ENCODE measurements at places on chromosomes 6 and 20. TPM values are rescaled to one million over a fixed set of nuclear protein-coding genes. Genes with fewer than 3 reads are reported as not detected.

GRCh38 chr6:89133981-89134380 lies 11.9 kb upstream of the PM20D2 start:
- no peak for DNase-seq

DNA sequence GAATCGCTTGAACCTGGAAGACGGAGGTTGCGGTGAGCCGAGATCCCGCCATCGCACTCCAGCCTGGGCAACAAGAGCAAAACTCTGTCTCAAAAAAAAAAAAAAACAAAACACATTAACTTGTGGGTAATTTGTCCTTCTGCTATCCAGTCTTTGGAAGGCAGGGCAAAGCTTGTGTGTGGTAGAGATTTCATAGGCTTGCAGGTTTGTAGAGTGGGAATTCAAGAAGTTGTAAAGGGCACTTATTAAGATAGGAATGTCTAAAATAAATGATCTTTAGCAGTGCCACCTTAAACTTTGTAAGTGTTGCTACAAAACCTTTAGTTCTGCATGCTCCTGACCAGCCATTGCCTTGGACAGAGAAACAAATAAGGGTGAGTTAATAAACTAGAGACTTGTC lies 8.4 kb downstream of the VAPB start:
- no peak for DNase-seq

DNA sequence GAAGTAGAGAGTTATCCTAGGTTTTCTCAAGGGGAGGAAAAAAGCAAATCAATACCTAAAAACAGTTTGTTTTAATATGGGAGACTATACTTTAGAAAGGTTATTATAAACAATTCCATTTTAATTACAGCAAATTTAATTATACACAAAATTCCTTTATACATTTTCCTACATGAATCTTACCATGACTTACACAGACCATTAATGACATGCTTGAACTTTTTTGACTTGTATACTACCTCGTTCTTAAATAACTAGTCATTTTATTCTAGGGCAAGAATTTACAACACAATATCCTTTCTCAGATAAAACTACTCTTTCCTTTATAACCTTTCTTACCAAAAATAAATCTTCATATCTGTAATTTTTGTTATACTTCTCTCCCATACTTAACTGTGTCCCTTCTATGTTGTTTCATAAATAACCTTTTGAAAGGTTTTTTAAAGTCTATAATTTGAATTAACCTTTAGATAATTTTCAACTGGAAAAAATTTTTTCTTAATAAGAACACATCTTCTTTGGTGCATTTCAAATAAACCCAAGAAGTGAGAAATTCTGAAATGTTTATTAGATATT lies 729.4 kb downstream of the TENT5A start:
- DNase-seq: no peak

- no peak for DNase-seq
These were observed 280.5 kb downstream of the SYNE1 start for GRCh38 chr6:152356662-152357061.

DNA sequence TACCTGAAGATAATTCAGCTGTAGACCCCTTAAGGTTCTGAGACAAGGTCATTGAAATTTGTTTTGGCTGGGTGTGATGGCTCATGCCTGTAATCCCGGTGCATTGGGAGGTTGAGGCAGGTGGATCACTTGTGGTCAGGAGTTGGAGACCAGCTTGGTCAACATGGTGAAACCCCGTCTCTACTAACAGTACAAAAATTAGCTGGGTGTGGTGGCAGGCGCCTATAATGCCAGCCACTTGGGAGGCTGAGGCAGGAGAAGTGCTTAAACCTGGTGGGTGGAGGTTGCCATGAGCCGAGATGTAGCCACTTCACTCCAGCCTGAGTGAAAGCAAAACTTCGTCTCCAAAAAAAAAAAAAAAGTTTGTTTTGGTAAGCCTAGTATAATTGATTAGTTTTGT lies 11.0 kb downstream of the SRSF3 start:
- no peak for DNase-seq

DNA sequence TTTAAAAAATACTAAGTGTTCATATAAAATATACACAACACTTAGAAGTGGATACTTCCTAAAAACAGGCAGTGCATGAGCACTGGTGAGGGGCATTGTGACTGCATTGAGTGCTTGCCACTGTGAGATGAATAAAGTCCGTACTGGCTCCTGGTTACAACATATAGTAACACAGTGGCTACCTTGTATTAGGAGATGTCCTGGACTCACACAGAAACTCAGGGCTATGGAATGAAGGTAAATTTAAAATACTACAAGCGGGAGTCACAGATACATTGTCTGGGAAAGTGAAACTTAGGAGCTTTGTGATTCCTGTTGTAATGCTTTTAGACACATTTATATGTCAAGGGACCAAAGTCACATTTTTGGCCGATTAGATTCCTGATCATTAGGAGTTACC lies 36.5 kb upstream of the HLA-G start:
- DNase-seq: no peak

DNA sequence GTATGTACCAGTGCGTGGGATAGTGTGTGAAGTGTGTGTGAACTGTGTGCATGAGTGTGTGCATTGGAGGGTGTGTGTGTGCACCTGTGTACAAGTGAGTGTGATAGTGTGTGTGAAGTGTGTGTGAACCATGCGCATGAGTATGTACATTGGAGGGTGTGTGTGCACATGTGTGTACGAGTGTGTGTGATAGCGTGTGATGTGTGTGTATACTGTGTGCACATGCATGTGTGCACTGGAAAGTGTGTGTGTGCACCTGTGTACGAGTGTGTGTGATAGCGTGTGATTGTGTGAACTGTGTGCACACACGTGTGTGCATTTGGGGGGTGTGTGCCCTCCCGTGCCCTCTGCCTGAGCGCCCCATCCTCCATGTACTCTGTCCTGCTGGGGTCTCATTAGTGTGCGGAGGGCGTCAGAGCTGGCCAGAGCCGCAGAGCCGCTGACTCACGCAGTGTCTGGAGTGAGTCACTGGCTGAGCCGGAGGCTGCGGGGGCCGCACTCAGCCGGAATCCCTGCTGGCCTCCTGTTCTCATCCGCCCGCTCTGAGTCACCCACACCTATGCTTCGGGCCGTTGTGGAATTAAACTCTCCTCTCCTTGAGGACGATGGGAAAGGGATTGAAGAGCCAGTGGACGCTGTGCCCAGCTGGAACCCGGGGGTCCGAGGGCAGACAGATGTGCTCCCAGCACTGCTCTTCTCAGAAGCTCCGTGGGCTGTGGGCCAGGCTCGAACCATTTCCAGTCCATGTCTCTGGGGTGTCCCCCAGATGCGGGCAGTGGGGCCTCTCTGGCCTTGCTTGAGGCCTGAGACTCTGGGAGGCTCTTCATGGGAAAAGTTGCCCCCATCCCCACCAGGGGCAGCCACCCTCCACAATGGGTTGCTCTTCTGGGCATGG lies 27.3 kb upstream of the STX16 start:
- DNase-seq: peak; percentile 65

- DNase-seq: no peak
These were observed 28.8 kb downstream of the SNAP25 start for GRCh38 chr20:10247440-10247839.

GRCh38 chr20:50267041-50267865 lies 76.6 kb downstream of the CEBPB start:
- DNase-seq: no peak

DNA sequence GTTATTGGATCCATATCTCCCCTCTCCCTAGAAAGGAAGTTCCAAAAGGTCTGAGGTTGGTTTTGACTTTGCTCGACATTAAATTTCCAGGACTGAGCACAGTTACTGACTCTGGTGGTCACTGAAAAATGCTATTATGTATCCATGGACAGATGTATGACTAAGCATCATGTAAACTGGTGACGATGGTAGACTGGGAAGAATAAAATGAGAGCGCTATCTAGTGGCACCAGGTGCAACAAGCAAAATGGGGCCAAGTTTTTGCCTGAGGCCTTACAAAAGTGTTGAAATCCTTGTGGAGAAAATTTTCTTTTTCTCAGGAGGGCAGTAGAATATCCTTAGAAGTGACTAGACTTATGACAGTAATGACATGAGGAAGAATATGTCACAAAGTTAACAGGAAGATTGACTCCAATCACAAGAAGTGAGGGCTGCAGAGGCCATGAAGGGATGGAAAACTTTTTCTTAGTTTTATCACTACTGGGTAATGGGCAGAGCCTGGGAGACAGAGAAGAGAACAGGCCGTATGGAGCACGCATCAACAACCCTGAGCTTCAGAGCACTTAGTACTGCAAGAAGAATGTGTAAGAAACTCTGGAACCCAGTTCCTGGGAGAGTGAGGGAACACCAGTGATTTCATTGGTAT lies 88.9 kb upstream of the ELOVL5 start:
- peak; percentile 42 for DNase-seq

DNA sequence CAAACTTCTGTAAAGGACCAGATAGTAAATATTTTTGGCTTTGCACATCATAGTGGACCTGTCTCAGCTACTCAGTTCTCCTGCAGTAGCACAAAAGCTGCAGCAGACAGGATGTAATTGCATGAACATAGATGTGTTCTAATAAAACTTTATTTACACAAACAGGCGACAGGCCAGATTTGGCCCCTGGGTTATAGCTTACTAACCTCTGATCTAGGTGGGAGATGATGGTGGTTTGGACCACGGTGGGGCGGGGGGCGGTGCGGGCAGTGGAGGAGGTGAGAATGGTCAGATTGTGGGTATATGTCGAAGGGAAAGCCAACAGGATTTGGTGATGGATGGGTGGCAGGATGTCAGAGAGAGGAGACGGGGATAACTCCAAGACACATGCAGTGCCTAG lies 196.3 kb downstream of the ZMYND8 start:
- DNase-seq: no peak

DNA sequence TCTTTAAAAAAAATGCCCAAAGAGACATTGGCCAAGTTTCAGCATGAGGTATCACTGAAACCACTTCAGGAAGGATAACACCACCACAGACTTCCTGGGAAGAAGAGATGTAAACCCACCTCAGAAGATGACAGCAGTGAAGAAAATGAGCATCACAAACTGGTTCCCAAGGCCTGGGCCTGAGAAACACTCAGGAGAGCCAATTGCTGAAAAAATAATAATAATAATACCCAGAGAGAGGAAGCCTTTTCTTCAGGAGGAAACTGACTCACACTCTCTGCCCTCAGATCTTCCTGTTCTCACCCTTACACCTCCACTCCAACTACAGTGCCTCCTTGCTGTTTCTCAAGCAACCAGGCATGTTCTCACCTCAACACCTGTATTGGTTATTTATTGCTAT lies 68.1 kb upstream of the MAFB start:
- DNase-seq: no peak

- peak; percentile 82 for DNase-seq
These were observed at the start of gene SIRPB2 for GRCh38 chr20:1491281-1491840. Gene SIRPB2, minus strand, starts transcription at chr20:1491420. Its CDS starts 61 bp downstream, at chr20:1491359.

GRCh38 chr20:8431538-8432434 lies 299.7 kb downstream of the PLCB1 start:
- DNase-seq: no peak

DNA sequence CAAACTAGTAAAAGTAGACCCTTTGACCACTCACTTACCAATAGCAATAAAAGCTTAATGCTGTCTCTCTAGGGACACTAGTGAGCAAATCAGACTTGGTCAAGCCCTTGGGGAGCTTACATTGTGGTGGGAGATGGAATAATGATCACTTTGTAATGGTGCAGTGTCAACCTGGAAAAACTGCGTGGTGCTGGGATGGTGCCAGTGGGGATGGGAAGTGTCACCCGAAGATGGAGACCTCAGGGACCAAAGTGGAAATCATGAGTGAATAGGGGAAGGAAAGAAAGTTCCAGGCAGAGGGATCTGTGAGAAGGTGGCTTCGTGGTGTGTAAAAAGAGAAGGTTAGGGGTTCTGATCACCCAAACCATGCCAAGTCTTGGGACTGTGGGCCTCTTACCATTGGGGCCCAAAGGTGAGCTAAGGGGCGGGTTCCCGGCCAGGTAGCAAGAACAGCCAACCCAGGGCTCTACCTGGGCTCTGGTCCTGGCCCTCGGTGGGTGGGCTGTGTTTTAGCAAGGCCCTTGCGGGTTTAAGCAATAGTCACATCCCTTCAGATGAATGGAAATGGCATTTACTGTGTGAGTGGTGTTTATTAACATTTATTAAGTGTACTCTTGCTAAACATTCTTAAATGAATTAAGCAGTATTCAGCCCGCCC lies 15.5 kb downstream of the DYNLRB1 start:
- no peak for DNase-seq

DNA sequence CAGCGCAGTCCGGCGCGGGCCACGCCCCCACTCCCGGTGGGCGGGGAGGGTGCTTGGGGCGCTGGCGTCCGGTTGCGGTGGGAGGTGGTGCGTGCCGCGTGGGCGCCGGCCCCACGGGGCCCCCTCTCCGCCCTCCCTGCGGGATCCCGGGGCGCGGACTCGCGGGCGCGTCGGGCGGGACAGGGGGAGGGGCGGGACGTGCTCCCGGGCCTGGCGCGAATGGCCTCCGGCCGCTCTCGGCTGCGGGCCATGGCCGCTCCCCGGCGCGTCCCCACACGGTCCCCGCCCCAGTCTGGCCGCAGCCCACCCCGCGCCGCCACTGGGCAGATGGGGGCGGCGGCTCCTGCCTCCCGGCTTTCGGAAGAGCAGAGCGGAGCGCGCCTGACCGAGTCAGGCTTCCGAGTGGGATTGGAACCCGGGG lies 771 bp upstream of the PPP1R3G start:
- no peak for DNase-seq

DNA sequence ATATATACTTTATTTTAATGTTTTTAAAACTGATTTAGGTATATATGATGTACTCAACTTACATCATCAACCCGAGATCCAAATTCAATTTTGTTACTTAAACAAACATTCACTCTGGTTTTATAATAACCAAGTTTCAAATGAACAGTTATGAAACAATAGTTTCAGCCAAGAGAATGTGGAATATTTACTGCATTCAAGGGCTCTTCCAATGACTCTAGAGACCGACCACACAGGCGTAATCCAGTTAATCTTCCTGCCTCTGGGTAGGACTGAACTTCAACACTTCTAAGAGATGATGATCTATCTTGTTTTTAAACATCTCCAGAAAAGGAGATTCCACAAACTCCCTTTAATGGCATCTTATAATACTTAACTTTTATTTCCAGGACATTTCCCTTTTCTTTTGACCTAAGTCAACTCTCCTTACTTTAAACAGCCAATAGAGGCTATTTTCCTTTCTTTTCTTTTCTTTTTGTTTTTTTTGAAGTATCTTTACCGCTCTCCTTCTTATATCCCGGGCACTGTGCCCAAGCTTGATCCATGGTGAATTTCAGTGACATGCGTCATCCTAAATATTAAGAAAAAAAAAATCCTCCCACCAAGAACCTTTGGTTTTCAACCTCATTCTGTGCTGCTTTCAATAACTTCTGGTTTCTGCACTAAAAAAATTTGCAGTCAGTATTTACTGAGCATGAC lies 110.1 kb downstream of the KIF13A start:
- DNase-seq: no peak

DNA sequence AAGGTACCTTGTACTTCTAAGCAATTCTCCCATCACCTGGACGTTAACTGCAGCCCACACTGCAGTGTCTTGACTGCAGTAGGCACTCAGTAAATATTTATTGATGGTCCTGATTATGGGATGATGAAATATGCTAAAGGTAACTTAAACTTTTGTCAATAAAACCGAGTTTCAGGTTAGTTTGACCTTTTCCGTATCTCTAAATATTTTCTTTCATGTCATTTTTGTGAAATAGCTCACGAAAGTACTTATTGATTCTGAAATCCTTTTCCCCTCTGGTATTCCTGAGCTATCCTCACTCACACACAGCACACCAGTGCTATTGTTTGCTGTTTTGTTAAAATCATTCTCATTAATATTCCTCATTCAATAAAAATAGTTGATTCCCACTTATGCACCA lies 149.4 kb upstream of the ESR1 start:
- DNase-seq: no peak

Gene TRIM31
- not detected for total RNA-seq

Gene SYNCRIP
- 66.6 TPM for total RNA-seq

Gene DLL1
- total RNA-seq: 10.7 TPM

Gene HFE
- total RNA-seq: 3.4 TPM

Gene MYO6
- total RNA-seq: 46.6 TPM

Gene AP5S1
- 17.6 TPM for total RNA-seq

Gene ANKEF1
- total RNA-seq: 1.8 TPM
